ENCODE measurements at places on chromosomes 16 and 17.

DNA sequence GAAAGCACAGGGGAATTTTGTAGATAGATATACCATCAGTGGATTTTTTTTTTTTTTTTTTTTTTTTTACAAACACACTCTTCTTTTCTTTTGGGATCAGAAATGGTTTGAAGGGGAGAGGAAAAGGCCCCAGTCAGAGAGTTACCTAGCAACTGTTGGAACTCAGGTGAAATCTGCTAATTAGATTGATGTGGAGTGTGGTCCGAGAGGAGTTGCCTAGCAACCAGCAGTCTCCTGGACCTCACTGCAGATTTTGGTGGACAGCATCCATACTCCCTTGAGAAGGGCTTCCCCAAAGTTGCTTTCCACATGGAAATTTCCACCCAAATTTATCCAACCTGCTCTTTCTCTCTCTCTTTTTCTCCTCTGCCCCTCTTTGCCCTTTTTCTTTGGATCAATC is 165.4 kb downstream of the UTP18 start:
- DNase-seq = no peak

DNA sequence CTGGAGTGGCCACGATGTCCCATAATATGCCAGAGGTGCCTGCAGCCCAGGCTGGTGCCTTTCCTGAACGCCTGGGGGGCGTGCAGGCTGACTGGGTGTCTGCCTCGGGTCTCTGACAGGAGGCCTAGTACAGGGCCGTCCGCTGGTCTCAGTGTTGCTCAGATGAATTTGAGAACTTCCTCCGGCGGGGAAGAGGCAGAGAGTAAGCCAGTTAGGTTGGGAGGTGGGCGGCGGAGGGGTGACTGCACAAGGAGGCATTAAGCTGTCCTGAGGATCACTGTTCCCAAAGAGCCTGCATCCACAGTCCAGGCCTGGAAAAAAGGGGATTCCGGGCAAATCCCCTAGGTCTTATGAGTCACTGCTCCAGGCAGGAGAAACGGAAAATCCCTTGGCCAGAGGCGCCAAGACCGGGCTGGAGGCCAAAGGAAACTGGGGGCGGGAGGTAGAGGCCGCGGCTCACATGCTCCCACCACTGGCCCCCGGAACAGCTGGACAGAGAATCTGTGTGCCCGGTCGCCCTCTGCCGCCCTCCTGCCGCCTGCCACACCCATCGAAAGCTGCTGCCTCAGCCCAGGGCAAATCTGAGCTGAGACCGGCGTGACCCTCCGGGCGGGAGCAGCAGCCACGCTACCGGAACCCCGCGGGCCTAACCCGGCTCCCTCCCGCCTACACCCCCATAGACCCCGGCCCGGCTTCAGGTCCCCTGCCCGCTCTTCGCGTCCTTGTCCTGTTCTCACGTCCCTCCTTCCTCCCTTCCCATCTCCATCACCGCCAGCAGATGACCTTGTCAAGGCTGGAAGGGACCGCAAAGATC is 1.2 kb downstream of the TRIM47 start:
- DNase-seq = peak; percentile 97

GRCh38 chr16:82660075-82660645 is 33.4 kb downstream of the CDH13 start:
- DNase-seq = peak; percentile 74

DNA sequence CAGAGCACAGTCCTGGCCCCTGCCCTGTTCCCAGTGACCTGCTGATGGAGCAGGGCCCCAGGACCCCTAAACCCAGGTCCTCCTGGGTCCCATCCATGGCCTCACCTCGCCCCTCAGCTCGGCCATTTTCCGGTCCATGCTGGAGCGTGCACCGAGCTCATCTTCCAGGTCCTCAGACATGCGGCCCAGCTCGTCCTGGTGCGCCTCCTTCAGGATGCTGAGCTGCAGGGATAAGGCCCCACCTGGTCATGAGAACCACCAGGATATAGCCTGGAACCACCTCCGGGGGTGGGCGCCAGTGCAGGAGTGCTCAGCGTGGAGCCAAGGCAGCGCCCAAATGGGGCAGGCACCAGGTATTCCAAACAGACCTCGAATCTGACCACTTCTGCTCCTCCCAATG is 17.9 kb downstream of the CCDC102A start:
- no peak for DNase-seq

DNA sequence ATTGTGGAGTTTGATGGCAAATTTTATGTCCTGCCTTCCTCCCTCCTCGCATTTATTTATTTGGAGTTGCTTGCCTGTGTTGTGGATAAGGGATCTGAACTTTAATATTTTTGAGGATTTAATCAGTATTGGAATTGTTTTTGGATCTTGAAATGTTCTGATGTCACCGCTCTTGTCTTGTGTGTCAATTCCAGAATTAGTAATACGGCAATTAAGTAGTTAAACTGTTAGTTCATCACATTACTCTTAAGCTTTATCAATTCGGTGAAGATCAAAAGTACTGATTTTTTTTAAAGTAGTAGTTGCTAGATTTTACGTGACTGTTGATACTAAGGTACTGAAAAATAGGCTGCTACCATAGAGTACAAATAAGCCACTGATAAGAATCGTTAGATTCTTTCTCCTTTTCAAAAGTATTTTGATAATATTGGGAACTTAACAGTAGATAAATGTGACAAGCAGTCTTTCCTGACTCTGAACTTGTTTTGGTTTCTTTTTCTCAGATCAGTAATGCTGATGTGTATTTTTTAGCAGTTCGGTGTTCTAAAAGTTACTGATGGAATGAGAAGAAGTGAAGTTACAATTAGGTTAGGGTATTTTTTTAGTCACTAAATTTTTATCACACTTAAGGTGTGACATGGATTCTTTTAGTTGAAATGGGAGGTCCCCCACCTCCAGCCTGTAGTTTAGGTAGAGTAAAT is 2.0 kb downstream of the RBBP6 start:
- no peak for DNase-seq

DNA sequence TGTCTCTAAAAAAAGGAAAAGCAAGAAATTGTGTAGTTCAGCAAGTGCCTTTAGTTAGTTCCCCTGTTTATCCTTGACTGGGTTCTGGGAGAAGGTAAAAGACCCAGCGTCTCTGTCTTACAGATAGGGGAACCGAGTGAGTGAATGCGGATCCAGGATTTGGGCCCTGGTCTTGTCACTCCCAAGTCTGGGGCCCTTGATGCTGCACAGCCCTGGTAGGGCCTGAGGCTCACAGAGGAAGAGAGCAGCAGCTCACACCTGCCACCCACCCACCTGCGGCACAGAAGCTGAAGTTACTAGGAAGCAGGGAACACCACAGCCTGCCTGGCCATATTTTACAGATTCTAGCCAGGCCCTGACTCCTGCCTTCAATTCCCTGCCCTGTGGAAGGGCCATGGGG is 22.2 kb downstream of the LASP1 start:
- DNase-seq = no peak

DNA sequence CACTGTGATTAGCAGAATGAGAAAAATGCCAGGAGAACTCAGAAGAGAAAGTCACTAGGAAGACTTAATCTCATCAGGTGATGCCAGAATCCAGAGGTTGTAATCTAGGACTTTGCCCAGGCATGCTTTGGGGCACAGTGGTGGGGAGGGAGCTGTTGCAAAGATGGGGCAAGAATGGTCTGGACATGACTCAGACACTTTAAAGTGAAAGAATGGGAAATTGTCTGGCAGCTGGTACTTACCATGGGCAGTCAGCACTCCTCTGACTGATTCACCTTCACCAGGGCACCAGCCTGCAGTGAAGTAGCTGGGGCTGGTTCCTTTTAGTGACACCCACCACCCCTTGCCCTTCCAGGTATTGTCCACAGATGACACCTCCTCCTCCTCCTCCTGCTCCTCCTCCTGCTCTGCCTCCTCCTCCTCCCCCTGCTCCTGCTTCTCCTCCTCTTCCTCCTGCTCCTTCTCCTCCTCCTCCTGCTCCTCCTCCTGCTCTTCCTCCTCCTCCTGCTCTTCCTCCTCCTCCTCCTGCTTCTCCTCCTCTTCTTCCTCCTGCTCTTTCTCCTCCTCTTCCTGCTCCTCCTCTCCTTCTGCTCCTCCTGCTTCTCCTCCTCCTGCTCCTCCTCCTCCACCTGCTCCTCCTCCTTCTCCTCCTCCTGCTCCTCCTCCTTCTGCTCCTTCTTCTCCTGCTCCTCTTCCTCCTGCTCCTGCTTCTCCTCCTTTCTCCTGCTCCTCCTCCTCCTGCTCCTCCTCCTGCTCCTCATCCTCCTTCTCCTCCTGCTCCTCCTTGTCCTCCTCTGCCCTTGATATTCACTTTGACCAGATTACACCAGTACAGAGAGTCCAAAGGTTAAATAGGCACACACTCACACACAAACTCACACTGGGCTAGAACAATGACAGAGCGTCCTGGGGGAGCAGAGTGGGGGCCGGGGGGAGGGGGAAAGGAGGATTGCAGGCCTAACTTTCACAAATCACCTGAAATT is at the start of gene CHD9NB:
Gene CHD9NB, minus strand, starts transcription at position 379 of the 983 bp plus-strand sequence. CDS start 8,739 bp downstream, outside the sequence.
- DNase-seq = peak; percentile 91

DNA sequence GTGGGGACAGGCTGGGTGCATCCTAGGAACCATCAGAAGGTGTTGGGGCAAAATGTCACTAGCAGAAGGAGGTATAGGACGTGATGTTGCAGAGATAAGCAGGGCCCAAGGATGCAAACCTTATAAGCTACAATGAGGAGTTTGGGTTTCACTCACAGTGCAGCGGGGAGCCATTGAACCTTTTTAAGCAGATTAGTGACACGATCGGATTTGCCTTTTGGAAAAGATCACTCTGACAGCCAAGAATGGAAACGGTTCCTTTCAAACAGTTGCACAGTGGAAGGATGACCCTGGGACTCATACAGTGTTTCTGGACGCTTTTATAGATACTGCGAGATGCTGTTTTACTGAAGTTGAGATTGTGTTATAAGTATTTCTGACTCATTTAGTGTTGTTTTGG is 131.8 kb upstream of the CACNG3 start:
- no peak for DNase-seq

DNA sequence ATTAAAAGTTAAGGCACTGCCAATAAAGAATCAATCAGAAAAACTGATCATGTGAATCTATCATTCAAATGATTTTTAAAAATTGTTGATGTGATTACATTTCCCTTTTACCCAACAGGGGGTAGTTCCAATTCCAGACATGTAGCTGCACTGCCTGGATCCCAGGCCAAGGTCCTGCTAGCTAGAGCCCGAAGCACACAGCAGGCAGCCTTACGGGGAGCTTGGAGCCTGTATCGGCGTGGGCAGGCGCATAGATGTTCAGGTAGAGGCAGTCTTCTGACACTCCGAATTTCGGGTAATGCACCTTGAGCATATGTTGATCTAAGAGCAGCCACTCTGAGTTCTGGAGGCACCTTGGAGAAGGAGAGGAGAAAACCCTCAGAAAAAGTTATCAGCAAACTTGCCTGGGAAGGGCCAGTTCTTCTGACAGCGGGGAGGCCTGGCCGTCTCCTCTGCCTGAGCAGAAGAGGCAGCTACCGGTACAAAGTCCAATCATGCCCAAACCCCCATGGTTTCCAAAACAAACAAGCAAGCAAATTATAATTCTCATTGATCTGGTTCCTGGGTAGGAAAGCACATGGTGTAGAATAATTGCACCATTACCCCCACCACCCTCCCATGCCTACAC is 3.6 kb downstream of the CES5A start:
- no peak for DNase-seq
